ENCODE measurements at places on chromosomes 12 and 14. TPM values are rescaled to one million over a fixed set of nuclear protein-coding genes. Genes with fewer than 3 reads are reported as not detected.

The NAV3 gene
- 224 TPM for total RNA-seq

The PTCSC3 gene
- not detected for total RNA-seq

The KHNYN gene
- total RNA-seq = 13.0 TPM

The RNASE7 gene
- total RNA-seq = not detected

The NPFF gene
- total RNA-seq = not detected

The LRRC43 gene
- total RNA-seq = 0.98 TPM

The PTPRB gene
- 7.1 TPM for total RNA-seq

All from temporal lobe (tissue), 4 donors.